ENCODE measurements at places on chromosomes 2 and 18.

DNA sequence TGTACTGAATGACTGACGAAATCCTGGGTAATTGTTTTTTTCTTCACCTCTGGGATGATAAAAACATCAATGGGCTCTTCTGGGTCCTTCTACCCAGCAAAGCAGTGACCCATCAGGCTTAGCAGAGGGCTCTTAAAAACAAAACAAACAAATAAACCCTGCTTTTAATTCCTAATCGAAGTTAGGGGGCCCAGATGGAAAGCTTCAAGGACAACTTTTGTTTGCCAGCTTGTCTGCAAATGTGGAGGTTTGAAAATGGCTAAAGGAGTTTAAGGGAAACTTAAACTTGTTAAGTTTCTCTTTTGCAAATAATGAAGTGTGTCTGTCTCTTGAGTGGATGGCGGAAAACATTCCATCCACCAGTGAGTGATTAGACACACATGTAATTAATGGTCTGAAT lies 327.2 kb downstream of the SATB2 start:
- DNase-seq, result no peak

DNA sequence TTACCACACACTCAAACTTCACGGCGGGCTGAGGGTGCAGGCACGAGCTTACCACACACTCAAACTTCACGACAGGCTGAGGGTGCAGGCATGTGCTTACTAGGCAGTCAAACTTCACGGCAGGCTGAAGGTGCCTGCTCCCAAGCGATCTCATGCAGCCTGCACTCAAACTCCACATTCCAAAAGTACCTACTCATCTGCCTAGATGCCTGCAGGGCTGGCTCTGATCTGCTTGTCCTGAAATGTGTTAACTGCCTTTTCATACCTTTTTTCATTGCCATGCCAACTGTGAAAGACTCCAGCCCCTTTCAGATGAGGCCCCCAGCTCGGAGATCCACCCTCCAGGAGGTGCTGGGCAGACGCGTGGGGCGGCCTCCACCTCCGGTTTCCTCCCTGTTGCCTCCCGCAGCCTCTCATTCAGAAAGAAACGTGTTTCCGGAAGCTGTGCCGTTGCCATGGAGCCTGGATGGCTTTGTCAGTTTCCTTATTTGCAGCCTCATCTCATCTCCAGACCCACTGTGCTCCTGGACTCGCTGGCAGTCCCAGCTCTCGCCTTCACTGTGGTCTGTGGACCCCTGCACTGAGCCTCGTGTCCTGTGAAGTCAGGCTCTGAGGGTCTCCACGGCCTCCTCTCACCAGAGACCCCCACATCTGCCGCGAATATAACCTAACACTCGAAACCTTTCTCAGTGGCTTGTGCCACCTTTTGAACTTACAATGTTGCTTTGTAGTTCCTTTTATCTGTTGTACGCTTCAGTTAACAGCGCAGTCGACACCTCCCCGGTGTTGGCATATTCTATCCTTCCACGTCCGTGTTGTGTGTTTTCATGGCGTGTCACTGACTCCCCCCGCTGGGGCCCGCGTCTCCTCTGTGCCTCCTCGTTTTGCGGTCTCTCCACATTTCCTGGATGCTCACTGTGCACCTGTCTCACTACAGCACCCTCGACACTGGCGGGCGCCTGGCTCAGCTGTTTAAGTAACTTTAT lies 106.1 kb upstream of the ALKAL2 start:
- DNase-seq, result peak; percentile 64

- DNase-seq, result no peak
Observed at GRCh38 chr2:207996848-207997247, 28.5 kb downstream of the PLEKHM3 start.

DNA sequence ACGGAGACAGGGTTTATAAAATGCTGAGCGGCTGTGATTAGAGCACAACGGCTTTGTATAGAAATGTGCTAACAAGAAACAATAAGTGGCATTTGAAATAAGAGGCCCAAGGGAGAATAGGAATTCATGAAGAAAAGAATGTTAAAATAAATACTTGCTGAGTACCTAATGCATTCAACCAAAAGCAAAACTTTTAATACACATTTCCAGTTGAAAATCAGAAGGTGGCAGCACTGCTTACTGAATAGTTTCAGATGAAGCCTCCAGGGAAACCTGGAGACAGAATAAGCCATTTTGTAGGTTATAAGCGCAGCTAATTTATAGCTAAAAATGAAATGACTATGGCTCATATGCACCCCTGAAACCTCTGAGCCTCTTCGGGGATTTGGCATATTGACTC lies 286.6 kb downstream of the DPP10 start:
- DNase-seq, result no peak

DNA sequence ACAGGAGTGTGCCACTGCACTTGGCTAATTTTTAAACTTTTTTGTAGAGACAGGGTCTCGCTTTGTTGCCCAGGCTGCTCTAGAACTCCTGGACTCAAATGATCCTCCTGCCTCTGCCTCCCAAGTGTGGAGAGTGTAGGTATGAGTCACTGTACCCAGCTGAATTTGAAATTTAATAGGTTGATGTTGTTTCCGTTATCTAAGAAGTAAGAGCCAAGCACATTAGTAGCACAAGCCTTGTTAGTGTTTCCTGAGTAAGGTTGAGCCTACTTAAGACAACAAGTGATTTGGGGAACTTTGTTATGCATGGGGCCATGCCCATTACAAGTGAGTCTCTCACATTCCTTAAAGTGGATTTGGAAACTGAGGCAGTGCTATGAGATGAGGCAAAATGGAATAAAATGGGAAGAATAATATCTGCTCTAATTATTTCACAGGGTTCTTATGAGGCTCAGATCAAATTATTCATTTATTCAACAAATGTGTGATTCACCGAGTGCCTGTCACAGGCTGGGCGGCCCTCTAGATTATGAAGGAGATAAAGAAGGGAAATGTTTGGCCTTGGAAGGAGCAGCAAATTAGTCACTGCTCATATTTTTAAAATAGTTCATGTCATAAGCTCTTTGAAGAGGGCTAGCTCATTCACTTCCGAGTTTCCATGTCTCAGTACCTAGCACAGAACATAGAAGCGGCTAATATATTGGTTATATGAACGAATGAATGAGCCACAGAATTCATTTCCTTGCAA lies 217.2 kb downstream of the LDLRAD4 start:
- DNase-seq, result no peak

GRCh38 chr18:43382641-43383403 lies 105.5 kb upstream of the SYT4 start:
- no peak for DNase-seq

DNA sequence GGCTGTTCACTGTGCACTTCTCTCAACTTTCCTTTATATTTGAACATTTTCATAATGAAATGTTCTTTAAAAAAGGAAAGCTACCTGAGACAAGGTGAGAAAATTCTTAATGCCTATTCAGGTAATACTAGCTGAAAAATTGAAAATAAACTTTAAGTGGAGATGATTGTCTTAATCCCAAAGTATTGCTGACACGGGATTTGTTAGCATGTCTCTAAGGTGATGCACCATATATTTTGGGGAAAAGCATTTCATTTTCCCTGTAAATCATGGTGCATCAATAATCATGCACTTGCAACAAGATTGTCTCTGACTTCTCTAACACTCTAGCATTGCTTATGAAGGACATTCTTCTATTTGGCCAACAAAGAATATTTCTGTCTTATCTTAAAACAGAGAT lies 848.0 kb downstream of the DPP10 start:
- no peak for DNase-seq

GRCh38 chr2:207658156-207658555 lies 33.0 kb upstream of the METTL21A start:
- no peak for DNase-seq

- DNase-seq, result no peak
Observed at GRCh38 chr2:37629529-37629928, 41.9 kb downstream of the CDC42EP3 start.

DNA sequence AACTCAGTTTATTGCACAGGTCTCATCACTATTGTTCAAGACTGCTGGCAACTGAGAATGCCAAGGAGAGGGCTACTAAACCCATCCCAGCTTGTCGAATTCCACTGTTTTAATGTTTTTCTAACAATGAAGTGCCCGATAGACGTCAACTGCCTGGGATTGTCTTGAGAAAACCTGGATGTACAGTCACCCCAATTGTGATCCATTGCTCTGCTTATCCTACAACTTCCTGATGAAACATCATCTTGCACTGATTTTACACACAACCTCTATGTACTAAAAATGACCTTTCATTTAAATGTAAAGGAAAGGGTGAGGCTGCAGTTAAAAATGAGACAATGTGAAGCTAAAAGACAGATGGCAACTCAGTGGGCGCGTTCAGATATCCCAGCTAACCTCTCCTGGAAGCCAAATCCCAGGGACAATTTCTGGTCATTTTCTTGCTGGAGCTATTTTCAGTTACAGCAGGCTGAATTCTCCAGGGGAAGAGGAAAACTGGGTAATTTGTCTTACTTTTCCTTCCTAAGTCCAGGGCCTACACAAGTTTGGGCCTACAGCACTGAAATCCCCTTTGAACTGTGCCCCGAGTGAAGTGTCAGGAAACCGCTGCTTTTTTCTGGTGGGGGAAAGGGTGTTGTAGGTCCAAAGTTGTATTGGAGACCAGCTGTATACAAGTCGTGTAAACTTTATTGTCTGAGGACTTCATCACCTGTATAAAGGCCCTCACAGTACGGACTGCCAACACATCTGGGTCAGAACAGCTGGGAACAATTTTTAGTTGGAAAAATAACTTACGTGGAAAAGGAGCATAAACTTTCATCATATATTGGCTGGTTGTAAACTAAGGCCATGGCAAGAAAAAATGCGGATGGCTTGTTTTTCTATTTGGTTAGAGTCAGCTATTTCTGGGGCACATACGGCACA lies 68.9 kb upstream of the LTBP1 start:
- DNase-seq, result no peak

GRCh38 chr2:217106650-217107014 lies 246.8 kb upstream of the TNP1 start:
- DNase-seq, result no peak

GRCh38 chr2:23026671-23027070 lies 358.3 kb upstream of the KLHL29 start:
- DNase-seq, result no peak

GRCh38 chr2:130823886-130824491 lies 12.7 kb upstream of the ARHGEF4 start:
- no peak for DNase-seq

GRCh38 chr2:226020176-226020575 lies 620.7 kb downstream of the NYAP2 start:
- no peak for DNase-seq

GRCh38 chr18:48797841-48798255 lies 152.9 kb downstream of the SMAD7 start:
- no peak for DNase-seq
